CD4-positive, alpha-beta memory T cell (primary cell): ENCODE measurements at places on chromosomes 7 and 10. TPM values are rescaled to one million over a fixed set of nuclear protein-coding genes. Genes with fewer than 3 reads are reported as not detected.

- DNase-seq = no peak
Measured at GRCh38 chr10:94115725-94116124, 122.0 kb downstream of the PLCE1 start.

DNA sequence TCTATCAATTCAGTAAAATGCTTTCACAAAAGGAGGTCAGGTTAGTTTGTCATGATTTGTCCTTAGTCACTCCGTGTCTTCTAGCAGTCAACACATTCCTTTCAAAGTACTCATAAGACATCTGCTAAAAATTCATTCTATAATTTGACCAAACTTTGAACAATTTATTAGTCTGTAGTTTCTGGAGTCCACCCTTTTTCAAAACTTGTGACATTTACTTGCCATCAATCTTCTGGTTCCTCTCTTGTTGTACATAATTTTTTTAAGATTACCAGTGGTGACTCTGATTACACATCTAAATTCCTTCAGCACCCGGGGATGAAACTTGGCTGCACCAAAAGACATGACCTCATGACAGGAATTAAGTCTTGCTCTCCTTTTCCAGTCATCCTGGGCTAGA, 130.1 kb downstream of the NEBL start:
- no peak for DNase-seq

- no peak for DNase-seq
Measured at GRCh38 chr7:69878591-69878990, 280.3 kb downstream of the AUTS2 start.

DNA sequence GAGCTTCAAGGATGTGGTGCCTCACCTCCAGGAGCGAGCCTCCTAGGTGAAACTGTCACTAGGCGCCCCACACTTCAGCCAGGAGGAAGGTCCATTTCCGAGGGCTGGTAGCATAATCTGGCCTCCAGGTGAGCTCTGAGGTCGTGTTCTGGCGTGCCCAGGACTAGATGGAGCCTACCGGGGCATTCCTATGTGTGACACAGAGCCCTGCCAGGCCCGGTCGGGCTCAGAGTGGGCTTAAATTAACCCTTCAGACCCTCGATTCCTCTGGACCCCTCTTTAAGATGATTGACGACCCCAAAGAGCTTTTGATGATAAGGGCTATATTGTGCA, 233.1 kb downstream of the EBF3 start:
- no peak for DNase-seq

- no peak for DNase-seq
Measured at GRCh38 chr7:79968077-79968648, 166.5 kb upstream of the GNAI1 start.

DNA sequence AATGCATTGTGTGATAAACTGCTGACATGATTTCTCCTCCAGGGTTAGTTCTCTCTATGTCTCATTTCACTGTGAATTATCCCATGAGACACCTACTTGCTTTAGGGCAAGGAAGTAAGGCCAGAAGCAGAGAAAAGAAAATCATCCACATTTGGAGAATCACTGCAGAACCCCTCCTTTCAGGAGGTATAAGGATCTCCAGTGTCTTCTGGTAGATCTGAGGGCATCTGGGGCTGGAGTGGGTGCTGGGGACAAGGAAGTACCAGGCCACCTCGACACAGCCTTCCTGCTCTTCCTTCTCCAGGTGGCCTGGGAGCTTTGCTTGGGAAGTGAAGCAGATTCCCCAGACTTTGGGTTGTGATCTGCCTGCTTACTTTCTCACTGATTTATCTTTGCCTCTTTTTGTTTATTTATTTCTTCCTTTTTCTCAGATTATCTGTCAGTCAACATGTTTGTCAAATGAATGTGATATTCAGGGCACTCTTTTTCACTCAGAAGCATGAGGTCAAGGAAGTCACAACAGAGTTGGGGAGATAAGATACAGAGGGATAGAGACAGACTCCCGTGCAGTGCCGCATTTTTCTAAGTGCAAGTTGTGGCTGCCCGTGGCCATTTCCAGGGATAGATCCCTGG, 12.4 kb upstream of the CAMK2G start:
- no peak for DNase-seq

- DNase-seq = no peak
Measured at GRCh38 chr10:44731283-44731682, 179.9 kb upstream of the TMEM72 start.

DNA sequence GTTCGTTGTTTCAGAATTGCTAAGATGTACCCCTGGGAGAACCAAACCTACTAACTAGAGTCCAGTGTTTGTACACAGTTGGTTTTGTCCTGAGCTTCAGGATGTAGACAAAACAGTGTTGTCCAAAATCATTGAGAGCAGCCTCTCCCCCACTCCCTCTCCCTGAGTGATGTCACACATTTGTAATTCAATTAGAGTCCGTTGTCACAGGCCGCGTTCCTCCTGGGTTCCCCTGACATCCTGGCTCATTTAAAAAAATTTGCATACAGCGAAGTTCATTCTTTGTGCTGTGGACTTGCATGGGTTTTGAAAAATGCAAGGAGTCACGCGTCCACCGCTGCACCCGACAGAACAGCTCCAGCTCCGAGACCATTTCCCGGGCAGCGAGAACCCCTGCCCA, 10.3 kb downstream of the GRIFIN start:
- DNase-seq = no peak

- DNase-seq = no peak
Measured at GRCh38 chr10:69366738-69367137, 50.0 kb downstream of the TACR2 start.

DNA sequence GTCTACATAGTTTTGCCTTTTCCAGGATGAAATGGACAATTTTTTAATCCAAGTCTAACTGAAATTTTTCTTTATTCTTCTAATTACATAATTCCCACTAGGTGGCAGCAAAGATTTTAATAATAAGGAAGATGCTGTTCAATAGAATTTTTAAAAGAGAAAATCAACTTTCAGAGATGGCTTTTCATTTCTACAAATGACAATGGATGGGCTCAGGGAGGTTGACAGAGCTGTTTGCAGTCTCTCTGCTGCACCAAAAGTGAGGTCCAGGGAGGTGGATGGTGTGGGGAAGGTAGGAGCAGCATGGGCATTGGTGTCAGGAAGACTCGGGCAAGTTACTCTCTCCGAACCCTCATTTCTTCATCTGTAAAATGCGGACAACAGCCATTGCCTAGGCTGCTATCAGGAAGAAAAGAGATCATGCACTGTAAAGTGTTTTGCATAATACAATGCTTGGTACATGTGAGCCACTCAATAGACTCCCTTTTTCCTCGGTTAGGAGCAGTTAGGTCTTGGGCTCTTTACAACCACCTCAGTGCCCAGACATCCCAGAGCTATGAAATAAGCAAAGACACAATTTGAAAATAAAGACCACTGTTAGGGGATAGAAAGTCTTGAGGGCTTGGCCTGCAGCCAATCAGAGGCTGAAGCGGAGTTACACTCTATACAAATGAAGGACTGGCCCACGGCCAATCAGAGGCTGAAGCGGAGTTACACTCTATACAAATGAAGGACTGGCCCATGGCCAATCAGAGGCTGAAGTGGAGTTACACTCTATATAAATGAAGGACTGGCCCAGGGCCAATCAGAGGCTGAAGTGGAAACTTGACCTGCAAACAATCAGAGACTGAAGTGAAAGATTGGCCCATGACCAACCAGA, 107.1 kb downstream of the ABLIM1 start:
- peak; percentile 33 for DNase-seq

DNA sequence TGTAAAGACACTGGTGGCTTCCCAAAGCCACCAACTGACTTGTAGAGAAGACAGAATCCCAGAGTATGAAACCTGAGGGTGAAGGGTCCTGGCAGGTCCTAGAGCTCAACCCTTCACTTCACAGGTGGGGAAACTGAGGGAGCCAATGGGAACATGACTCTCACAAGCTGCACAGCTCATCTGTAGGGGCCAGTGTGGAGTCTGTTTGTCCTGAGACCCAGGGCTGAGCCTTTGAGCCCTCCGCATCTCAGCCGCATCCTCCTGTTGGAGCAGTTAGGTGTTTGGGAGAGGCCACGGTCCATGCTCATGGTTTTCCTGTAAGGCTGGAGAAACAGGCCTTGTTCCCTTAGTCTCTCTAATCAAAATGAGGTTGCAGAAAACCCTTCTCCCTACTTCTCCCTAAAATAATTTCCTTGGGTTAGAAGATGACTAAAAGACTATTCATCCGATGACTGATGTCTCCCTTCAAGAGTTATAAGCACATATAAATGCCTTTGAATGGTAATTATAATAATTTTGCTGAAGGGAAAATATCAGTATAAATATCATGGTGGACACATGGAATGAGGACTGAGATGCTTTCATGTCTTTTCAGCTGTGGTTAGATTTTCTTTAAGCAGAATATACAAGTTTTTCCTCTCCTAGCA, 10.3 kb downstream of the HTRA1 start:
- no peak for DNase-seq

GRCh38 chr10:23319835-23320234, 24.8 kb downstream of the C10orf67 start:
- DNase-seq = no peak

DNA sequence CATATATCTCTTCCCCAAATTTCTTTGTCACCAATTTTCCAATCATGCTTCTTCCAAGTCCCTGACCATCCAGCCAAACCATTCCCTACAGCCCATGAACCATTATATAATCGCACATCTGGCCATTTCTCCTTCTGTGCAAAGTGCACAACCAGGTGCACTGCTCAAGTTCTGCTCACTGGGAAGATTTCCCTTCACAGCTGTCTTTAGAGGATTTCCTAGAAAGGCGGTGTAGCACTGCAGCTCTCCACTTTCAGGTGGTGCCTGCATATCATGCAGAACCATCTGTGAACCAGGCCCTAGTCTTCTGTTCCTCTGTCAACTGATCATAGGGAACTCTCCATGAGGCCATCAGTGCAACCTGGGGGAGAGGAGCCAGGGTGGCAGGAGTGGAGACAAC, 95.0 kb upstream of the CABCOCO1 start:
- no peak for DNase-seq

DNA sequence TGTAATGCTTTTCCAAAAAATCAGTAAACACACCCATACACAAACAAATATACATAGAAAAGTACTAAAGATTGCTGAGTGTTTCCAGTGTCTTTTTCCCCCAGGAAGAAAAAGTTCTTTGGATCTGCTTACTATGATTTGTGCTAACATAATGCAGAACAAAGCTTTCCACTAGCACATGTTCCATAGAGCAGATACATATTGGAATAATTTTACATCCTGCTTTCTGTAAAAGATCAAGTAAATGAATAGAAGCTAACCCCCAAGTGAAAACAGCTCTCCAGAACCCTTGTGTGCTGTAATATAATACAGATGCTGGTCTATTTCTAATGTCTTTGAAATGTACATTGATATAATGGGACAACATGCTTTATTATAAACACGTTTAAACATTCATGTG, 125.5 kb downstream of the PON1 start:
- DNase-seq = no peak

- no peak for DNase-seq
Measured at GRCh38 chr10:70474780-70475179, 3.8 kb upstream of the PALD1 start.

DNA sequence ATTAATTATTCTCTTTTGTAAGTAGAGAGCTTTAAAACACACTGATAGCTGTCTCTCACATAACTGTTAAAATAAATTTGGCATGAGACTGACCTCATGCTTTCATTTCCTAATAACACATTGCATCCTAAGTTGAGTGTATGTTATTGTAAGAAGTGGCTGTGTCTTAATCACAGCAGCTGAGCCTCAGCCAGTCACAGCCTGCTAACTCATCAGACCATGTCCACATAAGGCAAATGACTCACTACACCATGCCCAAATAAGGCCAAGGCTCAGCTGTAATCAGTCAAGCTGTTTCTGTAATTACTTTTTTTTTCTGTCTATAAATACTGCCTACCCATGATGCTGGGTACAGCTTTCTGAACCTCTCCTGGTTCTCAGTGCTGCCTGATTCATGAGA, 860.9 kb downstream of the XPNPEP1 start:
- DNase-seq = no peak

- DNase-seq = peak; percentile 11
Measured at GRCh38 chr7:133434246-133434865, 181.5 kb downstream of the EXOC4 start.

DNA sequence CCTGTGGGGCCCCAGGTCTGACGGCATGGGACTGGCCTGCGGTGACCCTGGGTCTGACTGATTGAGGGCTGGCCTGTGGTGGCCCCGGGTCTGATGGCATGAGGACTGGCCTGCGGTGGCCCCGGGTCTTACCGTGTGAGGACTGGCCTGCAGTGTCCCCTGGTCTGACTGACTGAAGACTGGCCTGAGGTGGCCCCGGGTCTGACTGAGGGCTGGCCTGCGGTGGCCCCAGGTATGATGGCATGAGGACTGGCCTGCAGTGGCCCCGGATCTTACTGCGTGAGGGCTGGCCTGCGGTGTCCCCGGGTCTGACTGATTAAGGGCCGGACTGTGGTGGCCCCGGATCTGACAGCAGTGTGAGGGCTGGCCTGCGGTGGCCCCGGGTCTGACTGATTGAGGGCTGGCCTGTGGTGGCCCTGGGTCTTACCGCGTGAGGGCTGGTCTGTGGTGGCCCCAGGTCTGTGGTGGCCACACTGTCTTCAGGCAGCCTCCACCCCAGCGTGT, 10.9 kb downstream of the JAKMIP3 start:
- no peak for DNase-seq

- DNase-seq = no peak
Measured at GRCh38 chr10:60986791-60987190, 42.8 kb upstream of the RHOBTB1 start.

DNA sequence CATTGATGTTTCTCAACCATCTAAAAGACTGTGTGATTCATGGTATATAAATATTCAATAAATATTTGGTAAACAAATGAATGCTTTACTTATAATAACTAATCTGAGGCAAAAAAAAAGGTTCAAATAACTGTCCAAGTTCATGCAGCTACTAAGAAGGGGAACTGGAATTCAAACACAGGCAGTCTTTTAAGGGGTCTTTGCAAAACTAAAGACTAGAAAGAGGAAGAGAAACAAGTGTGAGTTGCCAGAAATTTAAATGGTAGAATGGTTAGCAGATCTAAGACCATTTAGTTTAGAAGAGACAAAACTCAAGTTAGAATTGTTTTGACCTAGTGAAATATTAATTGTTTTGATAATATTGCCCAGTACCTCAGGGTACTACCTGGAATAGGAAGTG, 642.0 kb upstream of the LRRN3 start:
- DNase-seq = no peak

- DNase-seq = no peak
Measured at GRCh38 chr7:142250705-142251104, 7.2 kb downstream of the PRSS58 start.

- no peak for DNase-seq
Measured at GRCh38 chr7:75969704-75970498, 24.5 kb downstream of the TMEM120A start.

The SUGCT gene
- total RNA-seq = 4.4 TPM

The ELOVL3 gene
- total RNA-seq = not detected

The OGDH gene
- total RNA-seq = 126 TPM

The NSUN5 gene
- 62.5 TPM for total RNA-seq

The CRHR2 gene
- total RNA-seq = not detected

The ELN gene
- not detected for total RNA-seq

The ZNF804B gene
- total RNA-seq = not detected

The KIAA1549 gene
- 0.06 TPM for total RNA-seq

The TCTN3 gene
- 22.2 TPM for total RNA-seq

The ANXA8 gene
- total RNA-seq = not detected

The PON1 gene
- not detected for total RNA-seq

The ANXA8L1 gene
- not detected for total RNA-seq

The CYTH3 gene
- total RNA-seq = 7.8 TPM

The FAM25C gene
- total RNA-seq = not detected

The TRPV5 gene
- not detected for total RNA-seq
